ENCODE measurements at places on chromosomes 11 and 22.

- DNase-seq = no peak
These were observed 3.2 kb downstream of the PPIL2 start for GRCh38 chr22:21669026-21669425.

- DNase-seq = peak; percentile 38
These were observed 8.5 kb downstream of the ACAD8 start for GRCh38 chr11:134261626-134262488.

DNA sequence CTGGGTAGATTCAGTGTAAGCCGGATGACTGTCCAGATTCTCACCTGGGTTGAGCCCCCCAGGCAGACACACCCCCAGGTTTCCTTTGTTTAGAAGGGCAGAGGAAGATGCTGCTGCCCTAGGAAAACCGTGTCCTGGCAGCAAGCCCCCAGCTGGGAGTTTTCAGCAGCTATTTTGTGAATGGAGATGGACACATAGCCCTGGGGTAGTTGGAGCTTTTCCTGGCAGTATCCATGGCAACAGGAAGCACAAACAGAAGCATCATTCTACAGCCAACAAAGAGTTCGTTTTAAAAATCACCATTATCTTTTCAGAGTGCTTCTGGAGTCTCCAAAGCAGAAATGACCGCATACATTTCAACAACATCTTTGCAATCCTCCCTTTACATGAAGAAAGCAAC lies 245.5 kb downstream of the BRD1 start:
- DNase-seq = no peak

DNA sequence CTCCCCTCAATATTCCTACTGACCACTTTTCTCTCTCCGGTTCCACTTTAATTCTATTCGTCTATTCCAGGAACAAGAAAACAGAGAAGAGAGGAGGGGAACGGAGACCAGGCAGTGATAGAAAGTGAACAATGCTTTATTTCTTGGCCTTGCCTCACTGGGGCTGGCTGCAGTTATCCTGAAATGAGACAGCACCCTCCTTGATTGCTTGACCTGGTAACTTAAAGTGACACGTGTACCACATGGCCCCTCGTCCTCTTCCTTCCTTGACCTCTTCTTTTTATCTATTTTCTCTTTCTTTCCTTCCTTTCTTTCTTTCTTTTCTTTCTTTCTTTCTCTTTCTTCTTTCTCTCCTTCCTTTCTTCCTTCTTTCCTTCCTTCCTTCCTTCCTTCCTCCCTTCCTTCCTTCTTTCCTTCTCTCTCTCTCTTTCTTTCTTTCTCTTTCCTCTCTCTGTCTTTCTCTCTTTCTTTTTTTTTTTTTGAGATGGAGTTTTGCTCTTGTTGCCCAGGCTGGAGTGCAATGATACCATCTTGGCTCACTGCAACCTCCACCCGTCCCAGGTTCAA lies 52.8 kb upstream of the CLMP start:
- no peak for DNase-seq

- DNase-seq = no peak
These were observed 61.1 kb downstream of the WNT7B start for GRCh38 chr22:45915841-45916240.

- DNase-seq = no peak
These were observed 165.4 kb downstream of the GRIK4 start for GRCh38 chr11:120676991-120677390.

DNA sequence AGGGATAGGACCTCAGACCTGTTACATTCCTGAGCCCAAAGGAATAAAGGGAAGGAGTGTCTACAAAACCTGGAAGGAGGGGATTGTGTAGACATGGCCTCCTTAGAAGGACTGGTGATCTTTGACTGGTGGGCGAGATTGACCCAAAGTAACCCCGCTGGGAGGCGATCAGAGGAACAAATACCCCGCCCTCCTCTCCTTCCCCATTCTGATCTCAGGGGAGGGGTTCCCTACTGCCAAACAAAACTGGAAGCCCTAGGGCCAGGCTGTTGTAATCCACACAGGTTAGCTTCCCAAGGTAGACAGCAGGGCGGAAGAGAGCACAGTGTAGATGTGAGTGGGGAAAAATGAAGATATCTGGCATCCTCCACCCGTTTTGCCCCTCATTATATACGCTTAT lies 24.7 kb downstream of the NCF4 start:
- DNase-seq = no peak

- DNase-seq = peak; percentile 8
These were observed 689 bp downstream of the RAB39A start for GRCh38 chr11:107928767-107929507.

GRCh38 chr11:19802773-19803293 lies 90.2 kb downstream of the NAV2 start:
- DNase-seq = no peak

DNA sequence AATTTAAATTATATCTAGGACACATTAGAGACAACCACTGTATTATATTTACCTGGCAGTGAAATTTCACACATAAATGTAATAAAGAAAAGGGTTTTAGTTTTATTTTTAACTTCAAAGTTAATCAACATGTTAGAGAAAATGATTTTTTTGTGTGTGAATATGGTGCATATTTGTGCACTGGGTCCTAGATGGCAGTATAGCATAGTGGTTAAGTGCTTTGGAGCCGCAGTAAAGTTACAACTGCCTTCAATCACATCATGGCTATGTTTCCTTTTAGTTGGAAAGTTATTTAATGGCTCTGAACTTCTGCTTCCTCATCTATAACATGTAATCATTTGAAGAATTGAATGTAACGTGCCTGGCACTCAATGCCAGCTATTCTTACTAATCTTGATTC lies 108.9 kb upstream of the DDI1 start:
- no peak for DNase-seq

DNA sequence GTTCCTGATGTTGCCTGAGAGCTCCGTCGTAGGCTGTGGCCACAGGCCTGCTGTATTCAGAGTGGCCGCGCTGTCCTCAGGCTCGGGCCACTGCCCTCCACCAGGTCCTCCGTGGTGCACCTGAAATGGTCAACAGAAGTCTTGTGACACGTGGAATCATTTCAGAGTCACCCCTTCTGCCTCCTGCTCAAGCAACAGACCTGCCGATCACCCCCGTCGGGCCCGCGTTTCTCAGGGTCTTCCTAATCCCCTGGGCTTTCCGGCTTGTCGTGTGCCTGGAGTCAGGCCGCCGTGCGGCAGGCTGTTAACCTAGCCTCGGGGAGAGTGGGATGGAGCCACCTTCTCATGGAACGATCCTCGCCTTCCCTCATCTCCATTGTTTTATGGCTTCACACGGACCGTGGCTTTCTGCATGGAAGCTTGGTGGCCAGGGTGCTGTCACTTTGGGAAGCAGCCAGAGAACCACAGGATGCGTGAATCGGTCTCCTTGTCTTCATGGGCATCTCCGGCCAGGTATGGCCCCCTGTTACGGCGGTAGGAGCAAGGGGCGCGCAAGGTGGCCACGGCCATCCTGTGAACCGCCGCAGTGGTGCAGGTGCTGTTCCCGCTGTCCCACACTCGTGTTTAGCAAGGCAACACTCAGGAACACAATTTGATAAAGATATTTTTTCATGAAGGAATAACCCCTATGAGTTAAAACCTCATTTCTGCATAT lies 24.1 kb downstream of the NADSYN1 start:
- DNase-seq = no peak

DNA sequence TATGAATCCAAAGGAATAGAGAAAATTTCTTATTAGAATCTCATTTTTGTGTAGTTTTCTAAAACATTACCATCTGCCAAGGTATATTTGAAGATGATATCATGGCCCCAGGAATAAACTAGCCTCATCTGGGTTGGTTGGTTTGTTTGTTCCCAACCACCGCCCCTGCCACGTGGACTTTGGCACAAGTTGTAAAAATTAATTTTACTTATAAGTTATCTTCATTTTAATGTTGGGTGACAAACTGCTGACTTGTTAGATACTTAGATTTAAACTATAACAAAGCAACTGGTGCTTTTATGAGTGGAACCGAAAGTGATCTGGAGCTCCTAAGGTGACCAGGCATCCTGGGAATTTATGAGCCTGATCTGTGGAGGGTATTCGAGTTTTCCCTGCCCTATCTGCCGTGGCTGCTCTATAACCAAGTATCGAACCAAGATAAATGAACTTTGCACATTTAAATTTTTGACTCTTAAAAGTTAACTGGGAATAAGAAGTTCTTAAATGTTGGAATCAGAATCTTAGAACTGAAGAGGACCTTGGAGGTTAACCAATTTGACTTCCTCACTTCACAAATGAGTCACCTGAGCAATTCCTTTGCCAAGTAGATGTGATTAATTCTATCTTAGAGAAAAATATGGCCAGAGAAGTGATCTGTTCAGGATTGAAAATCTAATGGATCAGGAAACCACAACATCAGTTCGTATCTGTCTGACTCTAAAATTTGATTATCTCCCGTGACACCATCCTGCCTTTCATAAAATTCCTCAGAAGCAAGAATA lies 129.1 kb upstream of the ARHGAP42 start:
- no peak for DNase-seq

DNA sequence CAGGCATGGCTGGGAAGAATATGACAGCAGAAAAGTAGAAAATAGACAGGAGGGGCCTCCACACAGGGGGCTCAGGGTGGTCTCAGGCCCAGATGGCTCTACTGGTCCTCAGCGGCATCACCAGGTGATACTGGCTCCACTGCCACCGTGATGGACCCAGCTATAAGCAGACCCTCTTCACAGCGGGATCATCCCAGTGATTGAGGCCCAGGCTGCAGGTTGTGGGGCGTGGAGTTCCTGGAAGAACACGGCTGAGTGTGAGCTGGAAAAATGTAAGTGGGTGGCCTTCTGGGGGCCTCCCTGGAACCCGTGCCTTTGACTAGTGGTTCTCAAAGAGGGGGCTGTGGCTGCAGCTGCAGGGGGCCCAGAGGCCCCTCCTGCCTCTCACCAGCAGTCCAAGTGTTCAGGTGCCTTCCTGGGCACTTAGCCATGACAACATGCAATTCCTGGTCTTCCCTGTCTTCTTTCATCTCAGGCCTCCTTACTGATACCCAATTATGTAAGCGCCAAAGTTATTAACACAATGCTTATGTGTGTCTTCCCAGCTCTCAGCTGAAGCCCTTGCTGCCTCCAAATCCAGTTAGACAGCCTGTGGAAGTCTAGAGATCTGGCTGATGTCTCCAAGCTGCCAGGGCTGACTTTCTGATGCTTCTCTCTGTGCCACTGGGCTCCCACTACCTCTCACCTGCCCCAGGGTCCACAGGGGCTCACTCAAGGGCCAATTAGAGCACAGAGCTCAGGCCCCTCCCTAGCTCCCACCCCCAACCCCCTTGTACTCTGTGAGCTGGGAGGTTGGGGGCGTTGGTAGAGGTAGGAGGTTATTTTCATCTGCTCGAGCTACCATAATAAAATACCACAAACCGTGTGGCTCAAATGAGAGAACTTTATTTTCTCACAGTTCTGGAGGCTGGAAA lies 110.1 kb upstream of the LMO1 start:
- DNase-seq = no peak

- no peak for DNase-seq
These were observed 368.5 kb downstream of the INSC start for GRCh38 chr11:15483205-15483604.

- peak; percentile 9 for DNase-seq
These were observed 12.8 kb downstream of the AP1B1 start for GRCh38 chr22:29375398-29376076.

DNA sequence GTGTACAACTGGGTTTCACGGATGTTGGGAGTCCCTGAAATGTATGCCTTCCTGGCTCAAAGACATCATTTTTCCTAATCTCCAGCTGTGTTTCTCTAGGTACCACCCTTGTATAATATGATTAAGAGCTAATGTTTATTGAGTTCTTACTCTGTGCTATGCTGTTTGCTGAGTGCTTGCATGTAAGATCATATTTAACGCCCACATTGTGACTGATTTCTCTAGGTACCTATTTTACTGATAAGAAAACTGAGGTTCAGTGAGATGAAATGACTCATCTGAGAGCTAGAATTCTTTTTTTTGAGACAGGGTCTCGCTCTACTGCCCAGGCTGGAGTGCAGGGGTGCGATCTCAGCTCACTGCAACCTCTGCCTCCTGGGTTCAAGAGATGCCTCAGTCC lies 42.6 kb downstream of the FAM227A start:
- DNase-seq = no peak

DNA sequence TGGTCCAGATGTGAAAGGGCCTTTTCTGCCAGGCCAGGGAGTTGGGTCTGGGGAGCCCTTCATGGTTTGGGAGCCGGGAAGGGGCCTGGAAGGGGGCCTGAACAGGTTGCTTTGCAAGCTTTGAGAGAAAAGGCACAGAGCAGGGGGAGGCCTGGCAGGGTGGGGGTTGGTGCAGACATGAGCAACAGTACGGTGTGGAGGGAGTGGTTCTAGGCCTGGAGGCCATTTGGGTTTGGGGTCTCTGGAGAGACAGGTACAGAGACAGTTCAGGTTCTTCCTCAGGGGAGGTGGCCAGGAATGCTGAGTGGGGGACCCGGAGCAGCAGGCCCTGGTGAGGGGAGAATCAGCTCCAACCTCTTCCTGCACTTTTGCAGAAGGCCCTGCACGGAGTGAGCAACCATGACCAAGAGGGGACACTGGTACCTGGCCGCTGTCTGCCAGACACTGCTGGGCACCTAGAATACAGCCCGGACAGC lies 1.4 kb downstream of the KDELR3 start:
- no peak for DNase-seq

DNA sequence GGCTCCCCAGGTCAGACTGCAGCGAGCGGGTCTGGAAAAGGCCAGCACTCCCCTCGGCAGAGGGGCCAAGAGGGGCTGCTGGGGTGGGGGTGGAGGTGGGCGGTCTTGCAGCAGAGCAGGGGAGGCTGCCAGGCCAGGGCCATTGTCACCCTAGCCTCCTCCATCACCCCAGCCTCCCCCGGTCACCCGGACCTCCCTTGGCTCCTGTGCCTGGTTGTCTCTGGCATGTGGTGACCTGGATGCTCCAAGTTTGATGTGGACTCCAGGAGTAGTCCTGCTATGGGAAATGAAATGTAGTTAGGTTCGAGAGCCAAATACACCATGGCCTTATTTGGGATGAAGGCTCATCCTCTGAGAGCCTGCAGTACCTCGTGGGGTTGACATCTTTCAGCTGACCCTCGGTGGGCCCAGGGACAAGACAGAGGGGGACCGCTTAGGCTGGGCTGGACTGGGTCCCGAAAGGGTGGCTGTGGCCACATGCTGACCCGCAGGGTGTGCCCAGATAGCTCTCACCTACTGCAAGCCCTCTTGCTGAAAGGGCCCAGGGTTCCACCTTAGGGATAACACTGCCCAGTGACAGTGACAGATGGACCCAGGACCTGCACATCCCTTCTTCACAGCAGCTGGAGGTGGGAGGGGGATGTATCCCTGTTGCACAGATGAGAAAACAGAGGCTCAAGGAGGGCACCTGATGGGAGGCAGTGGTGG lies 24.1 kb downstream of the MRGPRD start:
- DNase-seq = no peak

DNA sequence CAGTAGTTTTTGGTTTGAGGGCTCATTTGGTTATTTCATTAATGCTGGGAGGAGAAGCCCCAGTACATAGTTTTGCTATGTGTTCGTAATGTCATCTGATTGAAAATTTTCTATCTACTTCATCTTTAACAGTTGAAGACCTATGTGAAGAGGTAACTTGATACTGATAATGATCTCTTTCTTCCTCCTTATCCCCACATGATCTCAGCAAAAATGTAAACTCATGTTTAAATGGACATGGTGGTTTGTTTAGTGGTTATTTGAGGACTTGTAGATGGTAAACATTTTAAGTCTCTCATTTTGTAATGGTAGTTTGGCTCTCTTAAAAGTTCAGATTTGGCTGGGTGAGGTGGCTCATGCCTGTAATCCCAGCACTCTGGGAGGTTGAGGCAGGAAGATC lies 53.7 kb upstream of the SPTBN2 start:
- DNase-seq = no peak

Measured in stimulated activated CD4-positive, alpha-beta T cell treated with anti-CD3 and anti-CD28 coated beads, Interleukin-15, amount 100 ng/mL, for 24 hours (primary cell).